ENCODE measurements at places on chromosomes 2 and 18. TPM values are rescaled to one million over a fixed set of nuclear protein-coding genes. Genes with fewer than 3 reads are reported as not detected.
A peak's percentile ranks its signal among the peaks of the same experiment; 100 is the strongest.

DNA sequence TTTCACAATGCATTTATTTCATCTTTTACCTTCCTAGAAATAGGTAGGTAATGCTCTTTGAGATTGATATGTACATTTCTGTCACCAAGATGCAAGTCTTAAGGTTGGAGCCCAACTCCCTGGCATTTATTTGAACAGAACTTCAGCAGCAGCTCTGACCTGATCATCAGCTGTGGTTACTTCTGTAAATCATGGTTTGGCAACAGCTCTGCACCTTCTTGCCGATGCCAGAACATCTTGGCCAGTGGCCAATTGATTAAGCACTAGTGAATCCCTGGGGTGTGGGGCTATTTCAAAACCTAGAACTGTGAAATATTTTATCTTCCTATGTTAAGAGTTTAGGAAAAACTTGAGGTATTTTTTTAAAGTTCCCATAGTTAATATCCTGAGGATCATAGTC lies 124.8 kb upstream of the NYAP2 start:
- H3K4me1 ChIP-seq: no peaks in the 10 kb centered on the region
- no peak for DNase-seq
- H3K4me3 ChIP-seq: no peak overlapping the region
- no peak overlapping the region for H3K27ac ChIP-seq

Gene MAP4K4
- 14.2 TPM for total RNA-seq

GRCh38 chr18:44732599-44732998 lies 51.9 kb downstream of the SETBP1 start:
- peaks cover 21% of the 10 kb centered on the region for H3K4me1 ChIP-seq
- H3K36me3 ChIP-seq: no peaks in the 10 kb centered on the region
- no peak overlapping the region for H3K4me3 ChIP-seq
- H3K27me3 ChIP-seq: no peaks in the 10 kb centered on the region
- no peak overlapping the region for H3K27ac ChIP-seq

GRCh38 chr18:46068763-46069162 lies 3.3 kb downstream of the PSTPIP2 start:
- H3K4me3 ChIP-seq: no peak overlapping the region
- H3K27me3 ChIP-seq: no peaks in the 10 kb centered on the region
- no peaks in the 10 kb centered on the region for H3K4me1 ChIP-seq
- DNase-seq: no peak
- H3K27ac ChIP-seq: no peak overlapping the region

DNA sequence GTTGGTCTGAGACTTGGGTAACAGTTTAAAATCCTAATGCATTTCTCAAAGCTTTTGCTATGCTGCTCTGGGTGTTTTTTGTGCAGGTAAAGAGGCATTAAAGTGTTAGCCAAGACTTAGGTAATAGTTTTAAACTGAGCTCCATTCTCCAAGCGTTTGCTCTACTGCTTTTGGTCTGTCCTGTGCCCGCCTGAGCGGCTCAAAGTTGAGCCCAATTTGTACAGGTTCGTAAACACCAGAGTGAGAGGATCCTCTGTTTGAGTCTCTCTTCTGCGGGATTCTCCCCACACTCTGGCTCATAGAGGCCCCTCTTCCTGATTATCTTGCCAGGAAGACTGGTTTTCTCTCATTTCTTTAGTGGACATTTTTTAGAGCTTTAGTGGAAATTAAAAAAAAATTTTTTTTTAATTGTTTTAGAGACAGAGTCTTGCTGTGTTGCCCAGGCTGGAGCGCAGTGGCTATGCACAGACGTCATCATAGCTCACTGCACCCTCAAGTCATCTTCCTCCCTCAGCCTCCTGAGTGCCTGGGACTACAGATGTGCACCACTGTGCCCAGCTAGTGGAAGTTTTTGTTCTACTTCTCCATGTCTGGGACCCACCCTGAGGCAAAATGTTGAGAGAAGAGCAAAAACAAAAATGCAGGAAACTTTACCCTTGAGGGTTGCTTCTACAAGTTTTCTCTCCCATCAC lies 16.6 kb downstream of the CCDC138 start:
- H3K27ac ChIP-seq: no peak overlapping the region
- DNase-seq: no peak
- no peaks in the 10 kb centered on the region for H3K27me3 ChIP-seq
- H3K4me3 ChIP-seq: no peak overlapping the region

DNA sequence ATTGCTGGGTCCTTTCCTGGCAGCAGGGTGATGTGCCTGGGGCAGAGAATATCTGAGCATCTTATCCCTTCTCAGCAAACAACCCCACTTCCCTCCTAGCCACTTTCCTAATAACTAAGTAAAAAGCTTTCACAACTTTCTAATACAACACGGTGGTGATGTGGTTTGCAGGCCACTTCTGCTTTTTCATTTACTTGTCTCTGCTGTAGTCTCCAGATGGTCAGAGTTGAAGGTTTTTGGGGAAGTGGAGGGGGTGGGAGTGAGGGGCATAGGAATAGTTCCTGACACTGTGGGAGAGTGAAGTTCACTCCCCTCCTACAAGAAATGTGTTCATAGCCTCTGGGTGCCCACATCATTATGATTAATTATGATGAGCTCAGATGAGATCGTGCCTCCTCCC lies 11.6 kb downstream of the OXER1 start:
- H3K27me3 ChIP-seq: no peaks in the 10 kb centered on the region
- H3K36me3 ChIP-seq: peaks cover 6% of the 10 kb centered on the region
- H3K27ac ChIP-seq: peak overlapping the region; percentile 28
- H3K4me1 ChIP-seq: peaks cover 7% of the 10 kb centered on the region
- H3K4me3 ChIP-seq: no peak overlapping the region

- DNase-seq: no peak
- no peaks in the 10 kb centered on the region for H3K4me1 ChIP-seq
- H3K36me3 ChIP-seq: no peaks in the 10 kb centered on the region
- H3K27ac ChIP-seq: no peak overlapping the region
These were observed 279.5 kb upstream of the POU3F3 start for GRCh38 chr2:104574367-104574766.

- DNase-seq: no peak
- no peaks in the 10 kb centered on the region for H3K27me3 ChIP-seq
- H3K36me3 ChIP-seq: no peaks in the 10 kb centered on the region
- H3K4me3 ChIP-seq: no peak overlapping the region
- no peaks in the 10 kb centered on the region for H3K4me1 ChIP-seq
- H3K27ac ChIP-seq: no peak overlapping the region
These were observed 151.3 kb upstream of the PELI1 start for GRCh38 chr2:64295326-64296139.

DNA sequence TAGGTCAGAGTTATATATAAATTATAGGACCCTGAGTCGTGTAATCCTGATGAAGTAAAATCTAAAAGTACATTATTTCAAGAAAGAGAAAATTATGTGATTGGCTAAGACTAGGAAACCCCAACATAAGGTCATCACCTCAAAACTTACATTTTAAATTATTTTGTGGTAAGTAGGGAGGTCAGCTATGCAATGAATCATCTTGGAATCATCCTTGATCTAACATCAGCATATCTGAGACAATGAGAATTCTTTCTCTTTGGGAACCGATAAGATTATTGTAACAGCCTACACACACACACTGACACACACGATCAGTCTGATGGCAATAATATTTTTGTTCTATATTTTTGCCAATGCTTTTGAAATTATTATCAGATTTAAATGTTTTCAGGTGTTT lies 904.8 kb upstream of the CHAC2 start:
- H3K4me1 ChIP-seq: no peaks in the 10 kb centered on the region
- no peak for DNase-seq
- no peak overlapping the region for H3K4me3 ChIP-seq

Gene RGPD6
- 56.6 TPM for total RNA-seq

DNA sequence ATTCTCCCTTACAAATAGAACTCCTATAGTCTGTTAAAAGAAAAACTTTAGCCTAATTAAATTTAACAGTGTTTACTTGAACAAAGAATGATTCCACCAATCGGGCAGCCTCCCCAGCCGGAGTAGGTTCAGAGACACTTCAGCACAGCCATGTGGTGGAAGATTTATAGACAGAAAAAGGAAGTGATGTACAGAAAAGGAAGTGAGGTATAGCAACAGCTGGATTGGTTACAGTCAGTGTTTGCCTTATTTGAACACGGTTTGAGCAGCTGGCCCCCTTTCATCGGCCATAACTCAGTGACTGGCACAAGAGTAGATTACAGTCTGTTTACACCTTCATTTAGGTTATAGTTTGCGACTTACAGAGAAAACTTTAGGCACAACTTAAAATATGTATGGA lies 2.1 kb upstream of the SKA1 start:
- H3K4me3 ChIP-seq: no peak overlapping the region
- no peaks in the 10 kb centered on the region for H3K27me3 ChIP-seq
- peaks cover 4% of the 10 kb centered on the region for H3K4me1 ChIP-seq
- no peaks in the 10 kb centered on the region for H3K36me3 ChIP-seq
- DNase-seq: no peak
- no peak overlapping the region for H3K27ac ChIP-seq

DNA sequence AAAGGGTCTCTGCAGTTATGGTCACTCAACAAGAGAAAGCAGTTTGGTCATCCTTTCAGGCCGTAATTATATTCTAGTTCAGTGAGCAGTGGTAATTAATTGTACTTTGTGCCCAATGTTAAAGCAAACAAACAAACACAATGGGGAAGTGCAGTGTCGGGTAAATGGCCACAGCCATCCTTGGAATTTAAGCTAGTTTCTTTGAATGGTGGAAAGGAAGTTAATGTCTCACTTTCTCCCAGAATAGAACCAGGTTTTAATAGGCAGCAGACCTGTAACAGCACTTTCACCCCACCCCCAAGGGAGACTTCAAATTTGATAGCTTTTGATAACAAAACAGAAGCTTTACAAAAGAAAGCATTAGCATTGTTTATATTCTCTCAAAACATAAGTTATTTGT lies 20.0 kb upstream of the ITGAV start:
- no peak overlapping the region for H3K4me3 ChIP-seq
- H3K27ac ChIP-seq: no peak overlapping the region
- DNase-seq: no peak
- H3K36me3 ChIP-seq: no peaks in the 10 kb centered on the region
- no peaks in the 10 kb centered on the region for H3K27me3 ChIP-seq
- no peaks in the 10 kb centered on the region for H3K4me1 ChIP-seq

- no peaks in the 10 kb centered on the region for H3K4me1 ChIP-seq
- no peak for DNase-seq
- H3K27ac ChIP-seq: no peak overlapping the region
- no peaks in the 10 kb centered on the region for H3K36me3 ChIP-seq
These were observed 14.1 kb upstream of the ZDBF2 start for GRCh38 chr2:206260188-206261012.

Gene ACOXL
- total RNA-seq: not detected

GRCh38 chr18:56747857-56748256 lies 96.7 kb downstream of the WDR7 start:
- no peaks in the 10 kb centered on the region for H3K36me3 ChIP-seq
- no peaks in the 10 kb centered on the region for H3K4me1 ChIP-seq
- no peaks in the 10 kb centered on the region for H3K27me3 ChIP-seq
- no peak overlapping the region for H3K27ac ChIP-seq
- H3K4me3 ChIP-seq: no peak overlapping the region

Gene MC2R
- not detected for total RNA-seq

GRCh38 chr2:190334479-190335224 lies 8.7 kb upstream of the INPP1 start:
- H3K27ac ChIP-seq: peak overlapping the region; percentile 69
- H3K4me1 ChIP-seq: no peaks in the 10 kb centered on the region
- no peaks in the 10 kb centered on the region for H3K36me3 ChIP-seq
- no peak for DNase-seq
- no peaks in the 10 kb centered on the region for H3K27me3 ChIP-seq

DNA sequence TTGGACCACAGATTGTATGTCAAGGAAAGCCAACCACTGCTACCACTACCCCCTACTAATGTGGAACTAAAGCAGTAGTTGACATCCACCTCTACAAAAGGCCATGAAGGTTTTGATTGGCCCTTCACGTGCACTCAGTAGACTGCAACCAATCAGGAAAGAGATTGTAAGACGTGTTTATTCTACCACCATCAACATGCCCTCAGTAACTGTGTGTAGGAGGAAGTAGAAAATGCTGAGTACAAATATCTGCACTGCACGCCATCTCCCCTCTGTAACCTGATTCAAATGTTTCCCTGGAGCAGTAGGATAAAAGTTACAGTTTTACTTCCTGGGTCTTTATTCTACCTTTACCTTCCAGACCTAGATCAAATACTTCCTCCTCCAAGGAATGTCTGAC lies 2.9 kb upstream of the CASP10 start:
- H3K27ac ChIP-seq: no peak overlapping the region
- no peak overlapping the region for H3K4me3 ChIP-seq
- DNase-seq: no peak

Gene ITM2C
- total RNA-seq: 710 TPM

Gene AGXT
- not detected for total RNA-seq

DNA sequence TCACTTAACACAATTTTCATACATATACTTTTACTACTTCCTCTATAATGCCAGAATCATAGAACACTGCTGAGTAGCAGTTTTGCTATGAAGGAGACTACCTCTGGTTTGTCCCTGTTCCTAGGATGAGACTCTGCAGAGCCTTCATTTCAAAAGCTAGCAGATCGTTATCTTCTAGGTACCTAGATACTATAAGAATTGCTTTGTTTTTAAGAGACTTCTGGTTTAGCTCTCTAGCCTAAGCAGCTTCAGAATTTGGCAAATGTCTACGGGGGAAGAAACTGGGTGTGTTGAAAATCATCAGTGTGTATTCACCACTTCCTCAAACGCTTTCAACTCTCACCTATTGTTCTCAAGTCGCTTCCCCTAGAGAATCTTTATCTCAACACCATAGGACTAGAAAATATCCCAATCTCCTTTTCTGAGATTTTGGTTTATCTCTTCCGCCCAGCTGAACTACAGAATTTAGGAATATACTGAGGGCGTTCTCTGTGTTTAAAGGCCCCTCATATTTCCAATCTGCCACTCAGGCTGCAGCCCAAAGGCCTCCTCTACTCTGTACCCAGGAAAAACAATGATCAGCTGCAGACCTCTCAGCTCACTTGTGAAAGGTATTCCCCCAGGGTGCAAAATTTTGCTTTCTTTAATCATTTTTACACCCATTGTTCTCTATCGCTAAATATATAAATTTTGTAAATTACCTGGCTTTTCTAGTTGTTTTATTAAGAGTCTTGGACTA lies 28.7 kb downstream of the SMAD2 start:
- H3K27ac ChIP-seq: no peak overlapping the region
- no peaks in the 10 kb centered on the region for H3K36me3 ChIP-seq
- H3K4me1 ChIP-seq: no peaks in the 10 kb centered on the region
- DNase-seq: no peak
- H3K4me3 ChIP-seq: no peak overlapping the region

GRCh38 chr2:223363085-223363484 lies 239.1 kb downstream of the SCG2 start:
- no peaks in the 10 kb centered on the region for H3K27me3 ChIP-seq
- H3K36me3 ChIP-seq: no peaks in the 10 kb centered on the region
- DNase-seq: no peak
- H3K4me1 ChIP-seq: no peaks in the 10 kb centered on the region
- no peak overlapping the region for H3K27ac ChIP-seq

DNA sequence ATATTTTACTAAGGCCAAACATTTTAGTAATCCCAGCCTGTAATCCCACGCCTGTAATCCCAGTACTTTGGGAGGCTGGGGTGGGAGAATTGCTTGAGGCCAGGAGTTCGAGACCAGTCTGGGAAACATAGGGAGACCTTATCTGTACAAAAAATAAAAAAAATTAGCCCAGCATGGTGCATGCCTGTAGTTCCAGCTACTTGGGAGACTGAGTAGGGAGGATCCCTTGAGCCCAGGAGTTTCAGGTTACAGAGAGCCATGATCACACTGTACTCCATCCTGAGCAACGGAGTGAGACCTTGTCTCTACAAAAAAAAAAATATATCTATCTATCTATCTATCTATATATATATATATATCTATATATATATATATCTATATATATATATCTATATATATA lies 19.1 kb downstream of the KLHL23 start:
- no peak overlapping the region for H3K4me3 ChIP-seq
- H3K27me3 ChIP-seq: no peaks in the 10 kb centered on the region
- H3K36me3 ChIP-seq: no peaks in the 10 kb centered on the region
- H3K27ac ChIP-seq: no peak overlapping the region
- no peak for DNase-seq
- no peaks in the 10 kb centered on the region for H3K4me1 ChIP-seq

Measured in Peyer's patch (tissue), 4 donors.